ENCODE measurements at places on chromosomes 7 and 10.
A peak's percentile ranks its signal among the peaks of the same experiment; 100 is the strongest.

GRCh38 chr7:150947761-150948651 lies 30.1 kb downstream of the KCNH2 start:
- DNase-seq = no peak

- no peak for DNase-seq
Observed at GRCh38 chr7:20222219-20222828, 5.1 kb upstream of the MACC1 start.

DNA sequence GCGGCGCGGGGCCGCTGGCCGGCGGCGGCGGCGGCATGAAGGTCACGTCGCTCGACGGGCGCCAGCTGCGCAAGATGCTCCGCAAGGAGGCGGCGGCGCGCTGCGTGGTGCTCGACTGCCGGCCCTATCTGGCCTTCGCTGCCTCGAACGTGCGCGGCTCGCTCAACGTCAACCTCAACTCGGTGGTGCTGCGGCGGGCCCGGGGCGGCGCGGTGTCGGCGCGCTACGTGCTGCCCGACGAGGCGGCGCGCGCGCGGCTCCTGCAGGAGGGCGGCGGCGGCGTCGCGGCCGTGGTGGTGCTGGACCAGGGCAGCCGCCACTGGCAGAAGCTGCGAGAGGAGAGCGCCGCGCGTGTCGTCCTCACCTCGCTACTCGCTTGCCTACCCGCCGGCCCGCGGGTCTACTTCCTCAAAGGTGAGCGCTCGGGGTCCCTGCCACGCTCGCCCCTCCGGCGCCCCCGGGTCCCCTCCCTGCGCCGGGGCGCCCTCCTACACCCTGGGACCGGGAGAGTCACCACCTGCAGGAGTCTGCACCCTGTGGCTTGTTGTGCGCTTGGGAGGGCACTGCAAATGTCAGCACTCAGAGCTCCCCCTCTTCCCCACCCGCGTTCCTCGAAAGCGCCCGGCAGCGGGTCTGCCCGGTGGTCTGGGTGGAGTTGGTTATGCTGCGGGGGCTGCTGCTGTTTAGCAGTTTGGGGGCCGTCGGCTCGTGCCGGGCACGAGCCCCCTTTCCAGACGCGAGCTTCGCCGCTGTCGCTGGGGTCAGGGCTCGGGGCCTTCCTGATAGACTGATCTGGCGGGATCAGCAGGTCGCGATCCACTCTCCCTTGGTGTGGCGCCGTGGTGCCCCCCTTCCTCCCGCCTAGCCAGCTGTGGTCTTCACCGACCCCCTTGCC lies 627 bp downstream of the DUSP5 start:
- peak; percentile 53 for DNase-seq

GRCh38 chr10:61850376-61850775 lies 51.1 kb upstream of the ARID5B start:
- DNase-seq = no peak

- no peak for DNase-seq
Observed at GRCh38 chr10:110426294-110427181, 71.2 kb upstream of the DUSP5 start.

- DNase-seq = no peak
Observed at GRCh38 chr10:124281666-124282065, 137.1 kb downstream of the OAT start.

DNA sequence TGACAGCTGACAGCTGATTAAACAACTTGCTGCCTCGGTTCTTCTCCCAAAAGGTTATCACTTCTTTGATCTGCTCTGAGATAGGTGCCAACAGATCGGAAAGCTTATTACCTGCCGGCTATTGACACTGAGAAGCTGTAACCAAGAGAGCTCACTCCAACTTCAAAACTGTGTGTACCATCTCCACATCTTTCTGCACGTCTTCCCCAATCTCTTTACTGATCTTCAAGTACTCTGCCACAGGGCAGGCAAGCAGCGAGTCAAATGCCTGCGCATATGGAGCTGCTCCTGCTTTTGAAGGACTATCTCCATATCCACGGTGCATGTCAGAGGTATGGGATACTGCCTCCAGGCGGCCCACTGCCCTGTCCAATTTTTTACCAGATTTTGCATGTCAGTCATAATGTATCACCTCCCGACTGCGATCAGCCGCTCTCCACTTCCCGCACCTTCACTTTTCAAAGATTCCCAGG lies 352 bp upstream of the ZNF485 start:
- DNase-seq = no peak

DNA sequence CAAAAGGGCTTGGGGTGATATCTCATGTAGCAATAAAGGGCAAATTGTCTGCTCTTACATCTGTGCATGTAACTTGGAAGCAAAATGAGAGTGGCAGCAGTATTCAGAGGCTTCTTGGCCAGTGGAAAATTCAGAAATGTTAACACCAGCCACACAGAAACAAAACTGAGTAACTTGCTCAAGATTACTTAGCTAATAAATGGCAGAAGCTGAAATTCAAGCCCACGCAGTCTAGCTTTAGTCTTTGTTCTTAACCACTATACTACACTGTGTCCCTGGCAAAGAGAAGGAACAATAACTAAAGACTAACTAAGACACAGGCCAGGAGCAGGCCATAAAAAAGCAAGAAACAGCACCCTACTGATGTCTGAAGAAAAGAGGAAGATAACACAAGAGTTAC lies 185.9 kb upstream of the ASAH2 start:
- DNase-seq = no peak

GRCh38 chr7:154569916-154570315 lies 433.0 kb downstream of the PAXIP1 start:
- no peak for DNase-seq

GRCh38 chr10:5566614-5567013 lies 41.9 kb downstream of the CALML3 start:
- DNase-seq = no peak

- DNase-seq = no peak
Observed at GRCh38 chr10:100009283-100009792, 409 bp downstream of the DNMBP start.

- no peak for DNase-seq
Observed at GRCh38 chr7:107122486-107122911, 46.3 kb upstream of the HBP1 start.
